ENCODE measurements at places on chromosomes 5 and 9.

GRCh38 chr5:39624268-39624886 lies 199.6 kb upstream of the DAB2 start:
- no peak for DNase-seq

- no peak for DNase-seq
Observed at GRCh38 chr5:152116934-152117333, 192.3 kb upstream of the GLRA1 start.

- peak; percentile 92 for DNase-seq
Observed at GRCh38 chr5:14501353-14502293, 80.0 kb upstream of the OTULINL start.

- no peak for DNase-seq
Observed at GRCh38 chr5:88818296-88818695, 64.7 kb downstream of the MEF2C start.

DNA sequence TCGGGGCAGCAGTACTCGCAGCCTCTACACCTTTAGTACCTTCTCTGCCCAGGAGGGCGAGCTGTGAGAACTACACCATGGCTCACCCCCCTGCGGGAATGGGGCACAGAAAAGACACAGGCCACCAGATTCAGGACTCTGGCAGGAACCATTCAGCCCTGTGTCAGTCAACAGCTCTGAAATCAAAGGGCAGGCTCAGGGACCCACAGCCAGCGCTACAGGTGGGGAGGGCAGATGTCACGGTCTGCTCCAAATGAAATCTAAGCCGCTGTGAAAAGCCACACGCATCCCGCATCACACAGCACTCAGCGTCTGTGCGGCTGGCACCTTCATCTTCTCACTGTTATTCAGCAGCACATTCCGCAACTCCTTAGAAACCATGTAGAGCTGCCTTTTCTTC lies 27.9 kb downstream of the NSUN2 start:
- DNase-seq, result no peak

GRCh38 chr5:10424124-10424731 lies 17.5 kb upstream of the ROPN1L start:
- peak; percentile 18 for DNase-seq

- peak; percentile 18 for DNase-seq
Observed at GRCh38 chr9:130267930-130268329, 2.4 kb downstream of the HMCN2 start.

- no peak for DNase-seq
Observed at GRCh38 chr5:165775111-165775510, 2269.7 kb downstream of the MAT2B start.

- DNase-seq, result no peak
Observed at GRCh38 chr5:65825408-65826328, 100.7 kb upstream of the ERBIN start.

- DNase-seq, result no peak
Observed at GRCh38 chr5:175168882-175169507, 275.0 kb downstream of the DRD1 start.

- no peak for DNase-seq
Observed at GRCh38 chr5:169732841-169733240, 95.8 kb downstream of the DOCK2 start.

- no peak for DNase-seq
Observed at GRCh38 chr5:42020788-42021530, 95.9 kb downstream of the FBXO4 start.

DNA sequence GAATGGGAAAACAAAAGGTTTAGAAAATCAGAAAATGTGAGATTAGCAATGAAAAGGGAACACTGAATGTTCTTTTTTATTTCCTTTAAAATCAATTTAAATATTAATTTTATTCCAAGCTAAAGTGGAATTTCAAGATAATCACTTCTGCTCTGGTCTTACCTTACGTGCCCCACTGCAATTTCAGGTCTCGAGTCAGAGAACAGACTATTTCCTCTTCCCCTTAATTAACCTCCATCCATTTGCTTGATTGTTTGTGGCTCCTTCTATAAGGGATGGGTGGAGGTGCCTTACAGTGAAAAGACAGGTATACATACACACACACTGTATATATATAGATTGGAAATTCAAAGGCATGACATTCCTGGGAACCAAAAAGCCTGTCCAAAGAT lies 137.1 kb downstream of the SUSD1 start:
- DNase-seq, result no peak

DNA sequence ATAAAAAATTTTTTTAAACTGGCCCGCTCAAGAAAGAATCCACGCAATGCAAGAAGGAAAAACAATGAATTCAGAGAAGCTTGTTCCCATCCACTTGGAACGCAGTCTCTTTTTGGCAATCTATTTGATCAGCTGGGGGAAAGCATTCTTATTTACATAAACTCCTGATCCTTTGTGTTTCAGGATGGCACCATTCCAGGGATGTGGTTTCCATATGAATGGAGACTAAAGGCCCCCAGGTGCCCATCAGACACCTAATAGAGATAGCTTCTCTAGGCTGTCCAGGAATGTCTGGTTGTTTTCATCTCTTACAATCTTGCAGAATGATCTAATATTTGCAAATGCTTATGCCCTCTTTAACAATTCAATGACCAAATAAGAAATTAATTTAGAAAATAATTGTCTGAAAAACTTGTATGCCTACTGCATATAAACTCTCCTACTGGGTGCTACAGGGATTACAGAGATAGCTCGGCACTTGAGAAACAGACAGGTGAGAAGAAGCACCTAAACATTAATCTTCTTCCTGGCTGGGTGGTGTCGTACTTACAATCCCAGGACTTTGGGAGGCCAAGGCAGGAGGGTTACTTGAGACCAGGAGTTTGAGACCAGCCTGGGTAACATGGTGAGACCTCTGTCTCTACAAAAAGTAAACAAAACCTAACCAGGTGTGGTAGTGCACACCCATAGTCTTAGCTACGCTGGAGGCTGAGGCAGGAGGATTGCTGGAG lies 3.0 kb upstream of the RASGRF2 start:
- peak; percentile 98 for DNase-seq

GRCh38 chr5:14706615-14707021 lies 42.1 kb downstream of the OTULIN start:
- DNase-seq, result no peak

DNA sequence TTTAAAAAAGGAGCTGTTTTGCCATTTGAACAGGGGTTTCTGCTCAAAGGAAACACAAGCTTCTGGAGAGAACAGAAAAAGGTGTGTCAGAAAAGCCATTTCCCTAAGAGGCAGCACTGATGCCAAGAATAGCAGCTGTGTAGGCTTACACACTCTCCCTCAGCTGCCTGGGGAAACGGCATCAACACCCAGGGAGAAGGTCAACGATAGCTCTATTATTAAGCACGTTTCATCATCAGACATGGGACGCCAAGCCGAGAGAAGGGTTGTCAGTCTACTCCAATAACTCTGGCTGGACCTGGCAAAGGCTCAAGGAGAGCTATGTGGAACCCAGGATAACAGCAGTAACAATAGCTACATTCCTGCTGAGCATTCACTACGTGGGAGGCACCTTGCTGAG lies 314.2 kb downstream of the CDK5RAP2 start:
- peak; percentile 25 for DNase-seq

DNA sequence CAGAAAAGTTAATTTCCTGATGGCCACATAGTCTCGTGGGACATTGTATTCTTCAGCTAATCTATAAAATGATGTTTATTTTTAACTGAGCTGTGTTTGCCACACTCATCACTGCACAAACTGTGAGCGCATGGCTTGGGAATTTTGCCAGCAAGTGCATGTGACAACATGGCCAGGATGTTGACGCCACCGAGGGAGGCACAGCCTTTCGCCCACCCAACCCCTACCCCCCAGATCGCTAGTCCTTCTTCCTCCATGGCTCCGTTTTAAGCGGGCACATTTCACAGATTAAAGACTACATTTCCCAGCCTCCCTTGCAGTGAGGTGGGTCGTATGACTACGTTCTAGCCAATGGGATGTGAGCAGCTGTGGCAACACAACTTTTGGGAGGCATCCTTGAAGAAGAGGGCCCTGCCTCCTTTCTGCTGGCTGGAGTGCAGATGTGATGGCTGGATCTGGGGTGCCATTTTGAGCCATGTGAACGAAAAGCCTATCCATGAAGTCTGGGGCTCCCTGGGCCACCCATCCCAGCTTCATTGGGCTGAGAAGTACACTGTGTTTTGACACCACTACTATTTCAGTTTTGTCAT lies 7.9 kb downstream of the NRARP start:
- DNase-seq, result peak; percentile 68

GRCh38 chr5:135313405-135313804 lies 85.6 kb downstream of the MACROH2A1 start:
- DNase-seq, result no peak

- no peak for DNase-seq
Observed at GRCh38 chr9:97752274-97752673, 55.1 kb upstream of the XPA start.

DNA sequence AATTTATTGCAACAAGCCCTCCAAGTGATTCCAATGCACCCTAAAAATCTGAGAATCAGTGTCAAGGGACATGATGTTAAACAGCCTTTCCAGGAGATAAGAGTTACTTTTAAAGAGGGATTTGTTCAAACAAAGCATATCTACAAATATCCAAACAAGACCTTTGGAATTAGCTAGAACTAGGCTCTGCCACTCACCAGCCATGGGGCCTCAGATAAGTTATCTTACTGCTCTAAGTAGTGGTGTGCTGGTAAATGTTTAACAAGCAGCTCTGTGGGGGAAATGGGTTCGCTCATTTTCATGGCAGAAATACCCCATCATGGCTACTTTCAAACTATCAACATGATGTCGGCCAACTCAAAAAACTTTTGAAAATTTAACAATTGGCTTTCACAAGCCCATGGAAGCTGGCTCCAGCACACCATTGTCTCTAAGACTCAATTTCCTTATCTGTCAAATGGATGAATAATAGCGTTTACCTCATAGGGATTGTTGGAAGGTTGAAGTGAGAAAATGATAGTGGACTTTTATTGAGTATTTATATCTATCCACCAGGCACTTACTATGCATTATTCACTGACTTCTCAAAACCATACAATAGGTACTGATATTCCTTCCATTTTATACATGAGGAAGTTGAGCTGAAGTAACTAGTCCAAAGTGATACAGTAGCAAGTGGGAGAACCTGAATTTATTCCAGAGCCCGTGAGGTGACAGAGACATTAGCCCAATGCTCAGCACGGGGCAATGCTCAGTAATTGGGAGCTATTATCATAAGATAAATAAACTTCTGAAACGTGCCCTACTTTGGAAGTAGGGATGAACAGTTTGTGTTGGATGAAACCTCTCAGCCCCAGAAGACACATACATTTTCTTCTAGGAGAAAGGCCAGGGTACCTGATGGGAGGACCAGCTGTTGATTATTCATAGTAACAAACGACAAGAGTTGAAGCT lies 43.2 kb downstream of the SH3RF2 start:
- DNase-seq, result no peak

- peak; percentile 93 for DNase-seq
Observed at GRCh38 chr9:124940894-124941678, at the start of gene GOLGA1. TSS of gene GOLGA1 (minus strand) at chr9:124941083. CDS start at chr9:124938711, 2,372 bp downstream.

GRCh38 chr5:15902066-15902465 lies 277.5 kb downstream of the MARCHF11 start:
- peak; percentile 14 for DNase-seq

DNA sequence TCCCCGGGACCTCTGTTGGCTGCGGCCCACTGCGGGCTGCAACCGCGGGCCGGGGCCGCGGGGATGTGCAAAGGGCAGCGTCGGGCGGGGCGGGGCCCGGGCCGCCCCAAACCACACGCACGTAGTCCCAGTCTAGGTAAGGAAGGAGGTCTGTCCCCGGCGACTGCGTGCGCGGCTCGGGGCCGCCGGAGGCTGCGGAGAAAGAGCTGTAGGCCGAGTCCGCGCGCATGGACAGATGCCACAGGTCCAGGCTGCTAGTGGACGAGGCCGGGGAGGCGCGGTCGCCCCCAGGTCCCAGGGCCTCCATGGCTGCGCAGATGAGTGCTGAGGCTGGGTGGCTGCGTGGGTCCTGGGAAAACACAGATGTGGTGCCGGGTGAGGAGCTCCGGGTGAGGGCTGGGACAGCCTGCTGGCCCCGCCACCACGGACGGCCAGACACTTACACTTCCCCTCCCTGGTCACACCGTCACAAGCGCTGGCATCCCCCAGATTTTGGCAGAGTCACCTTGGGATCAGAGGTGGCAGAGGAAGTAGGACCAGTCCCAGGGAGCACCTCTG lies 4.5 kb downstream of the SHROOM1 start:
- no peak for DNase-seq

- no peak for DNase-seq
Observed at GRCh38 chr5:119465640-119466039, 13.3 kb downstream of the HSD17B4 start.

DNA sequence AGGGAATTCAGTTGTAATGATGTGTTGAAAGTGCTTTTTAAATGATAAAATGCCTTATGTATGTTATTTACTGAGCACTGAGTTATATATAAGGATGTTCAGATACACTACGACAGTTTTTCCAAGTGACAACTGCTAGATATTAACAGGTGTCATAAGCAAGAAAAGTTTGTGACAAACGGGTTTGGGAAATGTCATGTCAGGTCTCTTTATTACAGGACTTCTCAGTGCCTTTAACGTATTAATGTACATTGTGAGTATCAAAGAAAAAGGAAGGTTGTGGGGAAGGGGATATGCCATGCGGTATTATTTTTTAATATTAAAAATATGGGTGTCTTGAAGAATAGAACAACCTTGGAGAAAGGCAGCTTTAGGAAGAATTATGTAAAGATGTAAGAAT lies 56.4 kb downstream of the RAI14 start:
- DNase-seq, result no peak

Measured in NCI-H146 (cell line).